ENCODE measurements at places on chromosomes 3 and 15.

DNA sequence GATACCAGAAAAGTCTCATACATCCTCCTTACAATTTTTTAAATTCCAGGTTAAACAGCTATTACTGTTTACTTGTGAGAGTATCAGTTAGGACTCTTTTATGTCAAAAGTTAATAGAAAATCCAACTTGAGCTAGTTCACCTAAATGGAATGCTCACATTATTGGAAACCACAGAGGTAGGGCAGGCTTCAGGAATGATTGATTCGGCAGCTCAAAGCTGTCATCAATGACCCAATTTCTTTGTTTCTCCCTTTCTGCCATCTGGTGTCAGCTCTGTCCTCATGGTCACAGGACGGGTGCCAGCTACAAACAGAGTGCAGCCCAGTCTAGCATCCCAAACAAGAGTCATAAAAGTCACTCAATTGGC, 32.2 kb downstream of the CFAP20DC start:
- DNase-seq = no peak

GRCh38 chr3:173799060-173799816, 401.7 kb downstream of the NLGN1 start:
- no peak for DNase-seq

GRCh38 chr15:86193716-86194380, 114.2 kb downstream of the AGBL1 start:
- DNase-seq = no peak

- no peak for DNase-seq
These were observed 5.2 kb downstream of the CDV3 start for GRCh38 chr3:133578548-133579191.

- DNase-seq = no peak
These were observed 990 bp upstream of the CLDN1 start for GRCh38 chr3:190323246-190323626.

DNA sequence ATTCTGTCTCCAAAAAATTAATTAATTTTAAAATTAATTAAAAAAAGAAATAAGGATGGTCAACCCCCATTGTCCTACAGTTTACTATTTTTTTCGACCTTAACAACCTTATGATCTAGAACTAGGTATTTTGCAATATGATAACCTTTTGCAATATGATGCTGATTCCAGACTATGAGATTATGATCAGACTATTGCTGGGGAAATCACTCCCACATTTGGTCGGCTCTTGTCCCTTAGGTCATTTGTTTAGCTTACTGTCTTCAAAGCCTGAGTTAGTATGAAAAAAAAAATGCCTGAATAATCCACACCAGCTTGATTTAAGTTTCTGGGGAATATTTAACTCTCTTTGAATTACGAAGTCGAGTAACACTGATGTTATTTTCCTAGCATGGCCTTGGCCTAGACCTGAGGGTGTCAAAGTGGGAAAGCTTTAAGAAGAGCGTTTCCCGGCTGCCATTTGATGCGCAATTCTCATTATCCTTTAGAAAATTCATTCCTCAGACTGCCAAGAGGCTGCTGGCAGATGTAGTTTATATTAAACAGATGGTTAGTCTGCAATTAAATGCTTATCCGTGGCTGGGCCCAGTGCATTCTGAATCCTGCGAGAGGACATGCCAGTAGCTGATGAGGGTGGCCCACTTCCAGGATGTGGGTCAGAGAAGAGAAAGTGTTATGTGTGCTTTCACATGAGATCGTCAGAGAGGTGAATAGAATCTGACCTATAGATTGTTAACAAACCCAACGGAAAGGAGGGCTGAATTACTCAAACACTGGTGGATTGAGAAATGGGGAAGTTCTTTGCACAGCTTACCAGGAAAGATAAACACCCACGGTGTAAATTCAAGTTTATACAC, 496.0 kb upstream of the THBS1 start:
- no peak for DNase-seq

GRCh38 chr3:155995525-155996370, 124.6 kb upstream of the KCNAB1 start:
- no peak for DNase-seq

DNA sequence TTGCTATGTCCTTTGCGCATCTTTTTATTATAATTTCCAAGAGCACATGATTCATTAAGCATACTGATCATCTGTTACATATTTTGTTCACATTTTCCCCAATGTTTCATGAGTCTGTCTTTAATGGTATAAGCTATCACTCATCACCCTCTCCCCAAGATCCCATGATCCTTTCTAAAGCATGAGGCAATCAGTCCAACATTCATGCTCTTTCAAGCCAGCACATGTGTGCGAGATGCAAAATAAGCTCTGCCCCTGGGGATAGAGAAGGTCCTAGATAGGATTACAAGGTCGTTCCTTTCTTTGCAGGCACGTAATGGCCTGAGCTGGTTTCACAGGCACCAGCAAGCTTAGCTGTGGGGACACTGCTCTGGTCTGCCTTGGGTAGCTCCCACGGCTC, 32.2 kb upstream of the B3GNT5 start:
- DNase-seq = no peak

GRCh38 chr15:59364248-59364647, 8.4 kb downstream of the MYO1E start:
- no peak for DNase-seq

DNA sequence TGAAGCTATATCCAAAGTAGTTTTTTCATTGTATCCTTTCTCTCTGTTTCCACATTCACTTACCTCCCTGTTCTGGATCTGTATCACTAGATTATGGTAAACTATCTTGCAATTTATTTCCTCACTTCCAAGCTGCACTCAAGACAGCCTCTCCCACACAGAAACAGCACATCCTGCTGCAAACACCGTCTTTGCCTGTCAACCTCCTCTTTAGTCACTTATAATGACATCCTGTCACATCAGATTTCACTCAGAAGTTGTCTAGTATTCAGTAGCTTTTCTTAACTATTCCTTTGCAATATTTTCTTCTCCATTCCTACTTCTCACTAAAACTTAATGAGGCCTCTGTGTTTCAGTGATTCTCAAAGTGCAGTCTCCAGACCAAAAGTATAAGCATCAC, 490.8 kb downstream of the IGSF11 start:
- DNase-seq = no peak

- DNase-seq = no peak
These were observed 64.0 kb downstream of the ITGB5 start for GRCh38 chr3:124823206-124823605.

GRCh38 chr15:74542166-74543042, 1.4 kb downstream of the ARID3B start:
- DNase-seq = no peak

DNA sequence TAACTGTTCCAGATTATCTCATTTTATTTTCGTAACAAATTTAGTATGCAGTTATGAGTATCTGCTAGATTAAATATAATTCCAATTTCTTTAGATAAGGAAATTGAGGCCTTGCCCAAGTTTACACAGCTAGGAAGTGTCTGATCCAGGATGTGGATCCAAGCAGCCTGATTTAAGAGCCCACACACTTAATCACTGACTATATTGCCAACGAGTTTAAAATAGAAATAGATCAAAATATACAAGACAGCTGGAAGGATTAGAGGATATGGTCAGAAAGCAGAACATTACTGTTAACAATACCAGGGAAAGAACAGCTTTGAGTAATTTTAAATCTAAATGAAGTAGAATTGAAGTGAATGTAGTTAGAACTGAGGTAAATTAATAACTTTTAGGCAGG, 215.2 kb downstream of the C3orf38 start:
- no peak for DNase-seq

DNA sequence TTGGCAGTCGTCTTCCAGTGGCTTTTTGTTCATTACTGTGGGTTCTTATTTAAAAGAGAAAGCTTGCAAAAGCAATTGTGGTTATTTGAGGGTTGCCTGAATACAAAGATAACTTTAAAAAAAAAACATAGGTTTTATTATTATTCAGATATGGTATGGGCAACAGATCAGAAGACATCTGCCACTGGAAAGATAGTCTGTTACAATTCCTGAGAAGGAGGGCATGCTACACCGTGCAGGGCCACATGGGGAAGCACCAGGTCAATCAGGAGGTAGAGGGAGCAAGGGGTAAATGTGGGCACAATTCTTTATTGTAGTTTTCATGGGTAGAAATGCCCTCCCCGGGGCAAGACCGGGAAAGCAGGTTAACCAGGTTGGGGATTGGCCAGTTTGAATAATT, 46.5 kb downstream of the BBS4 start:
- DNase-seq = no peak

DNA sequence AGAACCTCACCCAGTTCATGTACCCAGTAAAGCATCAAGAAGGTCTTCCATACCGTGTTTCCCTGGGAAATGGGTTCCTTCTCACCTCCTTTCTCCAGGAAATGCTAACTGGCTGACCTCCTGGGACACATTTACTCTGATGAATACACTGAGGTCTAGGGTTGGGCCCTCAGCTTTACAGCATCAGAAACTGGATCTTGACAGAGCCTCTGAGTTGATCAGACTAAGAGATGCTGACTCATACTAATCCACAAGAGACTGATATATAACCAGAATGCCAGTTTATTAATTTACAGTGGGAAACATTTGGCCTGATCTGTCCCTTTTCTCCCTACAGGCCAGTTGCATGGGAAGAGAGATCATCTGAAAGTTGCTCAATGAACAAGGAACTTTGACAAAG, 55.8 kb downstream of the GTF2E1 start:
- no peak for DNase-seq

- no peak for DNase-seq
These were observed 41.0 kb downstream of the GPR160 start for GRCh38 chr3:170078620-170079281.

DNA sequence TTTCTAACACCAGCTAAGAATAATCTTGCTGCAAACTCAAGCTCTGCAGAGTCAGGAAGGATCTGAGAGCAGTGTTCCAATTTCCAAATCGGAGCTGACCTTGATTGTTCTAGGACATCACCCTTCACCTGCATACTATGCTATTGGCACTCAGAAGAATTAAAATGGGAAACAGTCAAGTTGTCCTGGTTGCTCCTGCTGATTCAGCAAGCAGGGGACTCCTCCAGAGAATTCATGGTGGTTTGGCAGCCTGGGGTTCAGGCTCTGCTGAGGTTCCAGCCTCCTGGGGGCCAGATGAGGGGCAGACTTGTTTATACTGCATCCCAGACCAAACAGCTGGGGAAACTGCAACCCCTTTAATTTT, 213.7 kb upstream of the ADAMTS9 start:
- DNase-seq = no peak

DNA sequence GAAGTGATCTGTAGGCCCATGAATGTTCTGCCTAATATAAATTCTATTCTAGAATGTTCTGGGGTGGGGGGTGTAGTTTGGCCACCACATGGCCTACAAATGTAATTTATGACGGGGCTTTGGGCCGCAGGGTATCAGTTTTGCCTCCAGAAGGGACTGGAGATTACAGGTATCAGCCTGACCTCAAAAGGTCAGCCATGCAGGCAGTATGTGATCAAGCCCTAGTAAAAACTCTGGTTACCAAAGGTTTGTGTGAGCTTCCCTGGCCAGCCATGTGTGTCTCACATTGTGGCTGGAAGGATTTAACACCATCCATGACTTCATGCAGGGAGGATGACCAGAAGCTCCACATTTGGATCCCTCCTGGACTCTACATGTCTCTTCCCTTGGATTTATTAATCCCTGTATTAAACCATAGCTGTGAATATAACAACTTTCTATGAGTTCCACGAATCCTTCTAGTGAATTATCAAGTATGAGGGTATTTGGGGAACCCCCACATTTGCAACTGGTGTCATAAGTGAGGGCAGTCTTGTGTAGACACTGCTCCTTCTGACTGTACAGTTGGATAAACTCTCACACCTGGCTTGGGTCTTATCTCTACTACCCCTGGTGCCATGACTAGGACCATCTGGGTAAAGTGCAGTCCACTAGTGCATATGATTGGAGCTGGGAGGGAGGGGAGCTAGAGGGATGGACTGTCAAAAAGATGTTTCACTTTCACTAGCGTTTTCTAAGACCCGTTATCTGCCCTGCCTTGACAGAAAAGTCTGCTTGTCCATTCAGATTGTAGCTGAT, 50.0 kb upstream of the RFX7 start:
- no peak for DNase-seq

DNA sequence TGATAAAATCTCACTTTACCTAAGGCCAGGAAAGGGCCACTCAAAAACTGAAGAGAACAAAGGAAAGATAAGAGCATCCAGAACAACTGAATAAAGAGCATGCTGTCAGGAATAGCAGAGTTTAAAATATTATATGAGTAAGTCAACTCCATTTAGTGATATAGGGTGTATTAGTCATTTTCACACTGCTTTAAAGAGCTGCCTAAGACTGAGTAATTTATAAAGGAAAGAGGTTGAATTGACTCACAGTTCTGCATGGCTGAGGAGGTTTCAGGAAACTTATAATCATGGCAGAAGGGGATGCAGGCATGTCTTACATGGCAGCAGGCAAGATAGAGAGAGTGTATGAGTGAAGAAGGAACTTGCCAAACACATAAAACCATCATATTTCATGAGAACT, 778.0 kb upstream of the NECTIN3 start:
- DNase-seq = no peak

GRCh38 chr3:158663832-158664231, 8.6 kb downstream of the LXN start:
- no peak for DNase-seq

DNA sequence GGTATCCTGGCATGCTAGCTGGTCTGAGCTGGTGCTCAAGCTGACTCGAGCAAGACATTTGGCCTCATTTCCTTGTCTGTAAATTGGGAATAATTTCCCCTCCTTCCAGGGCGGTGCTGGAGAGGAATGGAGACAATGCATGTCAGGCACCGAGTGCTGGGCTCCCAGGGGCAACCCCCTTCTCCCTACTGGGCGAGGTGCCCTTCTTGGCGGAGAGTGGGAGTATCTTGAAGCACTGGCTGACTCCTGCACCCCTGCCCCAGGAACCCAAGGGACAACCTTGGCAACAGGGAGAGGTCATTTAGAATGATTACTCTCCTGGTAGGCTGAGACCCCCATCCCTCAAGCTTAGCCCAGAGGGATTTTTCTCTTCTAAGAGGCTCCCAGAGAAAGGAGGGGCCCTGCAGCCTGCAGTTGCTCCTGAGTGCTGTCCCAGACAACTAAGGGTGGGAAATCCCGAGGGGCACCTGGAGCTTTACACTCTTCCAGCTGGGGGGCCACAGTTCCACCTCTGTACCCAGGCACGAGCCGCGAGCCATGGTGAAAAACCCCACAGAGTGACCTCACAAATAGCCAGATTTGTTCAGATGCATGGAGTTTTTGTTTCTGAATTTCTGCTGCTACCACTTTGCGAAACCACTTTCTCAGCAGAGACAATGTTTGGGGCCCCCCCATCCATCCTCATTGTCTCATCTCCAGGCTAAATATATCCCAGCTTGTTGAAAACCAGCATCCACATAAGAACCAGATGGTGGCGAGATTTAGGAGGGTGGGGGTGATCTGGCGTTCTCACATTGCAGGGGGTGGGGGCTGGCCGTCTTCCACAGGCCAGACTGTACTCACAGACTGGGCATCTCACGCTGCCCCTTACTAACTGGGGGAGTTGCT, 44.8 kb downstream of the ABTB1 start:
- DNase-seq = no peak

All from breast epithelium (tissue), 4 donors.